CD8-positive, alpha-beta T cell (primary cell): ENCODE measurements at places on chromosomes 4 and X. TPM values are rescaled to one million over a fixed set of nuclear protein-coding genes. Genes with fewer than 3 reads are reported as not detected.

DNA sequence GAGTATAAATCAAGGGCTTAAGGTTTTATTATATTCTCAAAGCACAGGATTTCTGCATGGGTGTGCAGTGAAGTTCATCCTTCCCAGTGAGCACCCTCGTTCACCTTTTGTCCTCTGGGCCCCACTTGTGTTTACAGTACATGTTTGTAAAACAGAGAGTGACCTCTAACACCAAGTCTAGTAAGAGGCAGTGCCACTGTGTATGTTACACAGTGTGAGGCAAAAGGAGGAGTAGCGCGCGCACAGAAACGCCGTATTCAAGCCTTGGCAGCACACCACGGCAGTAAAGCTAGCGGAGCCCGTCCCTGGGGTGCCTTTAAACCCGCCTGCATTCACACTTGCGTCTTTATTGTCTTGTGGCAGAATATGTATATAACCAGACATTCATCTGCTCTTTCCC, 51.9 kb downstream of the CCNI start:
- no peak for DNase-seq

DNA sequence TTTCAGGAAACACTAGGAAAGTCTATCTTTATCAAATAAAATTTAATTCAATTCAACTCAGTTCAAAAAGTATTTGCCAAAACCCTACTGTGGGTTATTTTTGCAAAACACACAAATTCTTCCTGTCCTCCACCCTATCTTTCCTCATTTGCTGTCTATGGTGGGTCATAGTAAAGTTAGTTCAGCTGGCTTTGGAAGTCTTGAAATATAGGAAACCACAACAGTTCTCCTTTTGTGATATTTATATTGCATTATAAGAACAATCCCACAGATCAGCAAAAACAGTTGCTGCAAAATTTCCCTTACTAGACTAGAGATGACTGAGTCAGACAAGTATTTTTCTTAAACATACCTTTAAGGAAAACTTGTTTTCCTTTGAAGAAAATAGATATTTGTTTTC, 22.2 kb downstream of the CYBB start:
- DNase-seq, result no peak

- DNase-seq, result no peak
These were observed 26.9 kb downstream of the ARFIP1 start for GRCh38 chr4:152806501-152807125.

DCAF4L1 gene
- 0.05 TPM for total RNA-seq

DNA sequence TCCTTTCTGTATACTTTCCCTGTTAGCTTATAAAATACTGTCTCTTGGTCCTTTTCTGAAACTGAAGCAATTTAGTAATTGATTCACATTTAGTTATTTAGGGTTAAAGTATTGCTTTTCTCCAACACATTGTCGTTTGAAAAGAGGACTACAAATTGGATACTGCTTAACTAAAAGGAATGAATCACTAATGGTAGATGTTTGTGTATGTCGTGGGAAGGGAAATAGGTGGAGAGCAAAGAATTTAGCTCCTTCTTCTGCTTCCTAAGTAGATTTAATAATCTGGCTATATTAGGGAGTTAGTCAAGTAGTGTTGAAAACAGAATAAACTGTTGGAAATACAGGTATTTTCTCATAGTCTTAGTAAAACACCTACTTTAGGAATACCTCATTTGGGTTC, 27.9 kb downstream of the SLAIN2 start:
- DNase-seq, result no peak

- DNase-seq, result no peak
These were observed 202.9 kb upstream of the SLC7A11 start for GRCh38 chr4:138445098-138445497.

DNA sequence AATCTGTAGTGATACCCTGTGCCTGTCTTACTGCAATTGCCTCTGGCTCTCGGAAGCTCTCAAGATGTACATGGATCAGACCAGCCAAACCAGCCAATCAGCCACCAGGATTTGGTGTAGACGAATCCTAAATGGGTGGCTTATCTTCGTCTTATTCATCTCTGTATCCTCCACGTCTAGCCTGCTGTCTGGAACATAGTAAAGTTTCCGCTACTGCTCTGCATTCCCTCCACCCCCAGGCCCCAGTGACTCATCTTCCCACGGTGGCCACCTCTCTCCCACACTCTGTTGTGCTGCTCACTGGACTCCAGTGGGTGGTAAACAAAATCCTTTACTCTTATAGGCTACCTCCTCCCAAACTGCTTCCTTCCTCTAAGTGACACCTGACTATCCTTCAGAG, 37.8 kb downstream of the SEPTIN6 start:
- DNase-seq, result no peak

DNA sequence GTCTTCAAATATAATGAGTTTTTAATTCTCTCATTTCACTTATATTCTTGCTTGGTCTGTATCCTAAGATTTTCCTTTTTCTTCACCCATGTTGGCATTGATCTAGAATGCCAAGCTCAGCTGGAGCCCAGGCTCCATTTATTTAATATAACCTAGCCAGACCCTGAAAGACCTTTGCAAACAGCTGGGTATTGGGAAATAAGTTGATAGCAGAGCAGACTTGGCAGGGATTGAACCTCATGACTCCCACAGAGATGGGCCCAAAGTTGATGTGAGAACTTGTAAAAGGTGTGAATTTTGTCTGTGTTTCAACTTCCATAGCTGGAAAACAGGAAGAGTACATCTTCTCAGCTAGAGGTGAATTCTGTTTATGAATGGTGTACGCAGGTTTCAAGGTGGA, 59.5 kb downstream of the SH2D1A start:
- no peak for DNase-seq

- DNase-seq, result no peak
These were observed 51.3 kb downstream of the ATP11C start for GRCh38 chrX:139881572-139881971.

LAMTOR3 gene
- total RNA-seq, result 32.4 TPM

- DNase-seq, result no peak
These were observed 99.2 kb upstream of the DDIT4L start for GRCh38 chr4:100289530-100289888.

GRCh38 chr4:147639388-147639787, 22.2 kb downstream of the TMEM184C start:
- DNase-seq, result no peak
